ENCODE measurements at places on chromosomes 12 and 14. TPM values are rescaled to one million over a fixed set of nuclear protein-coding genes. Genes with fewer than 3 reads are reported as not detected.

DNA sequence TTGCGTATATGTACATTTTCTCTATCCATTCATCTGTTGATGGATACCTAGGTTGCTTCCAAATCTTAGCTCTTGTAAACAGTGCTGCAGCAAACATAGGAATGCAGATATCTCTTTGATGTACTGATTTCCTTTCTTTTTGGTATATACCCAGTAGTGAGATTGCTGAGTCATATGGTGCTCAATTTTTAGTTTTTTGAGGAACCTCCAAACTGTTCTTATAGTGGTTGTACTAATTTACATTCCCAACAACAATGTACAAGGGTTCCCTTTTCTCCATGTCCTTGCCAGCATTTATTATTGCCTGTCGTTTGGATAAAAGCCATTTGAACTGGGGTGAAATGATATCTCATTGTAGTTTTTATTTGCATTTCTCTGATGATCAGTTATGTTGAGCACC lies 44.3 kb downstream of the PELI2 start:
- no peaks in the 10 kb centered on the region for H3K36me3 ChIP-seq
- no peak for DNase-seq
- H3K27me3 ChIP-seq: no peaks in the 10 kb centered on the region
- no peaks in the 10 kb centered on the region for H3K4me1 ChIP-seq
- no peak overlapping the region for H3K4me3 ChIP-seq
- no peak overlapping the region for H3K27ac ChIP-seq

Gene CLEC12A
- not detected for total RNA-seq

- no peak for DNase-seq
- H3K4me3 ChIP-seq: no peak overlapping the region
- no peaks in the 10 kb centered on the region for H3K36me3 ChIP-seq
- H3K4me1 ChIP-seq: no peaks in the 10 kb centered on the region
- H3K27ac ChIP-seq: no peak overlapping the region
Observed at GRCh38 chr14:100640471-100641273, 53.5 kb upstream of the BEGAIN start.

GRCh38 chr12:116969615-116970585 lies 59.1 kb downstream of the FBXW8 start:
- no peak for DNase-seq
- no peaks in the 10 kb centered on the region for H3K4me1 ChIP-seq
- H3K4me3 ChIP-seq: no peak overlapping the region
- H3K36me3 ChIP-seq: peaks cover 36% of the 10 kb centered on the region

Gene PLEKHG7
- not detected for total RNA-seq

GRCh38 chr12:130155416-130156073 lies 6.7 kb upstream of the FZD10 start:
- no peak for DNase-seq
- H3K4me1 ChIP-seq: no peaks in the 10 kb centered on the region
- H3K27ac ChIP-seq: no peak overlapping the region
- no peaks in the 10 kb centered on the region for H3K27me3 ChIP-seq
- H3K36me3 ChIP-seq: no peaks in the 10 kb centered on the region

DNA sequence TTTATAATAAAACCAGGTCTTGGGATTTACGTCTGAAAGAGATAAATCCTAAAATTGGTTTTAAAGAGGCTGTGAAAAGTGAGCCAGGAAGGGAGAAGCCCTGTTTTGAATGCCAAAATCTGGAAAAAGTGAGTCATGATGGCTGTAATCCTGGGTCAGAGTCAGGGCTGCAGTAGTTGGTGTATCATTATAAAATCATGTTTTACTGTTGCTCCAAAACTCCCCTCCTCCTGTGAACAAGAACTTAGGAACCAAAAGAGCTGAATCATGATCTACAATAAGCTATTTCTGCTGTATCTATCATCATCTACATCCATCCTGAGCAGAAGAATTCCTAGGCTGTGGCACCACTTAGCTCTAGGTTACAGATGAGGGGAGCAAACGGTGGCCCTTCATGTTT lies 79.3 kb downstream of the LMO3 start:
- no peak overlapping the region for H3K27ac ChIP-seq
- DNase-seq: no peak
- no peaks in the 10 kb centered on the region for H3K4me1 ChIP-seq
- no peak overlapping the region for H3K4me3 ChIP-seq
